ENCODE measurements at places on chromosomes 6 and 20. TPM values are rescaled to one million over a fixed set of nuclear protein-coding genes. Genes with fewer than 3 reads are reported as not detected.

STMND1 gene
- total RNA-seq, result not detected

PAK5 gene
- total RNA-seq, result not detected

TCP1 gene
- total RNA-seq, result 228 TPM

CABLES2 gene
- total RNA-seq, result 2.4 TPM

NKAIN2 gene
- total RNA-seq, result not detected

RGL2 gene
- total RNA-seq, result 18.7 TPM

ZC3H12D gene
- 0.30 TPM for total RNA-seq

EEF1E1 gene
- 87.1 TPM for total RNA-seq

VEGFA gene
- total RNA-seq, result 390 TPM

BEND3 gene
- total RNA-seq, result 5.5 TPM

PPP1R3G gene
- 1.5 TPM for total RNA-seq

KCNK16 gene
- total RNA-seq, result not detected

CFAP61 gene
- total RNA-seq, result 0.32 TPM

HLA-DOB gene
- total RNA-seq, result 0.18 TPM

PROKR2 gene
- not detected for total RNA-seq

EBF4 gene
- total RNA-seq, result 1.8 TPM

ZNF311 gene
- total RNA-seq, result 1.5 TPM

FBXL4 gene
- 24.0 TPM for total RNA-seq

SRMS gene
- not detected for total RNA-seq

ZC2HC1B gene
- total RNA-seq, result not detected

RRAGD gene
- total RNA-seq, result 0.37 TPM
